A549 treated with GW870086 at 1 μM for 4 hours (cell line): ENCODE measurements at places on chromosomes 7 and 10. TPM values are rescaled to one million over a fixed set of nuclear protein-coding genes. Genes with fewer than 3 reads are reported as not detected.

HGF gene
- 0.03 to 0.07 TPM in 2 of 5 replicates, not detected in the others for total RNA-seq

PSMG3 gene
- total RNA-seq = 85.5 to 105 TPM (median 100 TPM) in 5 replicates

ADAM22 gene
- total RNA-seq = 0.12 to 0.43 TPM (median 0.21 TPM) in 5 replicates

ZNF485 gene
- 1.1 to 2.2 TPM (median 1.9 TPM) in 5 replicates for total RNA-seq

HMX2 gene
- total RNA-seq = 0.14 to 0.25 TPM in 2 of 5 replicates, not detected in the others

ANKRD1 gene
- total RNA-seq = 14.1 to 25.2 TPM (median 21.8 TPM) in 5 replicates

CADPS2 gene
- 0.07 to 0.09 TPM (median 0.09 TPM) in 4 of 5 replicates, not detected in the other for total RNA-seq

MAGI2 gene
- total RNA-seq = 0.21 to 0.45 TPM (median 0.36 TPM) in 5 replicates

CUZD1 gene
- 1.2 to 1.7 TPM (median 1.3 TPM) in 5 replicates for total RNA-seq

NEURL1 gene
- total RNA-seq = 0.19 to 0.69 TPM (median 0.38 TPM) in 5 replicates

FLNC gene
- total RNA-seq = 3.7 to 5.9 TPM (median 4.7 TPM) in 5 replicates

KLLN gene
- total RNA-seq = 0.38 to 0.63 TPM (median 0.52 TPM) in 5 replicates

IFRD1 gene
- 25.6 to 33.5 TPM (median 31.7 TPM) in 5 replicates for total RNA-seq

ACHE gene
- total RNA-seq = 2.2 to 3.0 TPM (median 2.8 TPM) in 5 replicates

UNCX gene
- not detected in 5 replicates for total RNA-seq

APBB1IP gene
- total RNA-seq = 5.7 to 6.8 TPM (median 6.5 TPM) in 5 replicates

PSD gene
- total RNA-seq = 0.39 to 0.80 TPM (median 0.50 TPM) in 5 replicates

AKR1C8 gene
- 0.14 to 0.31 TPM (median 0.17 TPM) in 4 of 5 replicates, not detected in the other for total RNA-seq
